SK-N-DZ (cell line): ENCODE measurements at places on chromosomes 11 and 22.

DNA sequence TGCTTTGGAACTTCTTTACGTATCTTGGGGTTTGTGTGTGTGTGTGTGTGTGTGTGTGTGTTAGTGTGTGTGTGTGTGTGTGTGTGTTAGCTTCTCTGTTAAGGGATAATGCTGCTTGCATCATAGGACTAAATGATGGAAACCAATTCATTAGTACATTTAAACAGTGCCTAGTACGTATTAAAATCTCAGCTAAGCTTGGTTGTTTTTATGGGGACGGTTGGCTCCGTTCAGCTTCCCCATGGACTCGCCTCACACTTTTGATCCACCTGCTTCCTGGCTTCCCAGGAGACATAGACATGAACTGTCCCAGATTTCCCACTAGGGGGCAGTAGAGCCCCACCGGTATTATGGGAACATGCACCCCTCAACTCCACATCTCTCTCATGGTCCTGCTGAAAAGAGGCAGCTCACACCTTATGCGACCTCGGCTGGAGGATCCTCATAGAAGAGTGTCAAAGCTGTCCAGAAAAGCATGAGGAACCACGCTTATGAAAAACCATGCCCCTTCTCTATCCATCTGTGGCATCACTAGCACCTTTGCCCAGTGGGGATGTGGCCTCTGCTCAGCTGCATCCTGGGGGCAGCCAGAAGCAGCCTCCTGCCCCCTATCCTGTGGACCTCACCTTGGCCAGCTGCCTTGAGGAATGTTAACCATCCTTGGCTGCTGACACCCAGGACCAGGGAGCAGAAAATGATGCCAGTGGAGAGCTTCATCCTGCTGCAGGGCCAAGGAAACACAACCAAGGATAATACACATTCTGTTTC lies 9.7 kb upstream of the SAAL1 start:
- DNase-seq, result peak; percentile 74

GRCh38 chr22:24185001-24185500 lies 3.8 kb downstream of the SUSD2 start:
- no peak for DNase-seq

- DNase-seq, result no peak
Observed at GRCh38 chr11:130246738-130247137, 68.0 kb downstream of the ZBTB44 start.

GRCh38 chr22:34055525-34056200 lies 135.4 kb upstream of the LARGE1 start:
- DNase-seq, result peak; percentile 40

GRCh38 chr22:32701034-32701433 lies 100.5 kb upstream of the TIMP3 start:
- no peak for DNase-seq

DNA sequence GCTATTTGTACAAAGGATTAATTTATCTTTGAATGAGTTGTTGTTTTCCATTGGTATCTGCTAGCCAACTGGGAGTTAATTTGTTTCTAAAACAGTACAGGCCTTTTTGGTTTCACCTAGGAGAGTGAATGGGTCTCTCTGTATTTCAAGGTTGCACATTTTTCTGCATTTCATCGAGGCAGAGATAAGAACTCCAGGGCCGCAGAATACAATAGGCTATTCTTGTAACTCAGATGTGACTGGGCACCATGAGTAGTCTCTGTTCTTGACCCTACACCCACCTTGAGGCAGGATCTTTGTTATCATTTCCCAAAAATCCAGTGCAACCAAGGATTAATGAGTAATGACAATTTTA lies 51.7 kb upstream of the OR9Q1 start:
- no peak for DNase-seq

- no peak for DNase-seq
Observed at GRCh38 chr22:46803936-46804335, 41.5 kb downstream of the TBC1D22A start.

- DNase-seq, result no peak
Observed at GRCh38 chr11:56670984-56671383, 7.5 kb downstream of the OR5AR1 start.

DNA sequence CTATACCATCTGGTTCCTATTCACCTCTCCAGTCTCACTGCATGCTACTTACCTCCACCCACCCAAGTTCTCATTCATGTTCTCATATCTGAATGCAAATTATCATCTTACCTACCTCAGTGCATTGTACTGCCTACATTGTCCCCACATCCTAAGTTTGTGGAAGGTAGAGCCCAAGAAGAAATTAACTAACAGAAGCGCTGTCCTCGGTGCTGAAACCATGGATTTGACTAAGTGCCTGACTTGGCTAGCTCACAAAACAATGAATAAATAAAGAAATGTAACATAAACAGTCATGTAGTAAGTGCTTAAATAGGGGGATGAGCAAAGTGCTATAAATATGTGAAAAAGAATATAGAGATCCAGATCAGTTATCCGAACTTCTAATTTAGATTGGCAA lies 63.2 kb downstream of the GRIA4 start:
- no peak for DNase-seq

GRCh38 chr11:133864756-133865155 lies 19.4 kb upstream of the SPATA19 start:
- DNase-seq, result no peak

DNA sequence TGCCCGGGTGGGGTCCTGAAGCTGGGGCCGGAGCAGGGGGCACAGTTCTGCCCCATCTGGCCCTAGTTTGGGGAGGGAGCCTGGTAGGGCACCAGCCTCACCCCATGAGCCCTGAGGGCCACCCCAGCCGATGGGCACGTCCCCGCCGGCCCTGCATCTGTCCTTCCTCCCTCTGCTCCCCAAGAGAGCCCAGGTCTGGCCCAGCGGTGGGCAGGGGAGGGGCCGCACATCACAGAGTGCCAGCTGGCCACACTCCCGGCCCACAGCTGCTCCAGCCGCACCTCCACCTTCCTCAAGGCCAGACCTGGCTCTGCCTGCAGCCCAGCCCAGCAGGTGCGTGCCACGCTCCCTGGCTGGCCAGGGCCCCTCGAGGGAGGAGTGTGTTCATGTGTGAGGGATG lies 21.6 kb downstream of the BRSK2 start:
- no peak for DNase-seq

DNA sequence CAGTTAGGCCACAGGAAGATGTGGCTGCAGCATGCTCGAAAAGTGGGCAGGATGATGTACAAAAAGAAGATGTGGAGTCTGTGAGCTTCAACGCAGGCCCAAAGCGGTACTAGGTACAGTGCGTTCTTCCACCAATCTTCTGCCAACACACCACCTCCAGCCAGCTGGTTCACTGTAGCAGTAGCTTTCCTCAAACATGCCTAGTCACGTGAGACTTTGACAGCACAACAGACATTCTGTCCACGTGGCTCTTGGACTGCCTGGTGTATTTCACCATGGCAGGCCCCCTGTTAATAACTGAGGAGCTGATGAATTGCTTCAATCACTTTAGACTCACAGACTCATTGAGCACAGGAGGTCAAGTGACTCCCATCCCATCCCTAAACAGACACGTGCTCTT lies 14.1 kb downstream of the SYN3 start:
- DNase-seq, result peak; percentile 65

- DNase-seq, result no peak
Observed at GRCh38 chr22:33835265-33835664, 85.0 kb downstream of the LARGE1 start.

DNA sequence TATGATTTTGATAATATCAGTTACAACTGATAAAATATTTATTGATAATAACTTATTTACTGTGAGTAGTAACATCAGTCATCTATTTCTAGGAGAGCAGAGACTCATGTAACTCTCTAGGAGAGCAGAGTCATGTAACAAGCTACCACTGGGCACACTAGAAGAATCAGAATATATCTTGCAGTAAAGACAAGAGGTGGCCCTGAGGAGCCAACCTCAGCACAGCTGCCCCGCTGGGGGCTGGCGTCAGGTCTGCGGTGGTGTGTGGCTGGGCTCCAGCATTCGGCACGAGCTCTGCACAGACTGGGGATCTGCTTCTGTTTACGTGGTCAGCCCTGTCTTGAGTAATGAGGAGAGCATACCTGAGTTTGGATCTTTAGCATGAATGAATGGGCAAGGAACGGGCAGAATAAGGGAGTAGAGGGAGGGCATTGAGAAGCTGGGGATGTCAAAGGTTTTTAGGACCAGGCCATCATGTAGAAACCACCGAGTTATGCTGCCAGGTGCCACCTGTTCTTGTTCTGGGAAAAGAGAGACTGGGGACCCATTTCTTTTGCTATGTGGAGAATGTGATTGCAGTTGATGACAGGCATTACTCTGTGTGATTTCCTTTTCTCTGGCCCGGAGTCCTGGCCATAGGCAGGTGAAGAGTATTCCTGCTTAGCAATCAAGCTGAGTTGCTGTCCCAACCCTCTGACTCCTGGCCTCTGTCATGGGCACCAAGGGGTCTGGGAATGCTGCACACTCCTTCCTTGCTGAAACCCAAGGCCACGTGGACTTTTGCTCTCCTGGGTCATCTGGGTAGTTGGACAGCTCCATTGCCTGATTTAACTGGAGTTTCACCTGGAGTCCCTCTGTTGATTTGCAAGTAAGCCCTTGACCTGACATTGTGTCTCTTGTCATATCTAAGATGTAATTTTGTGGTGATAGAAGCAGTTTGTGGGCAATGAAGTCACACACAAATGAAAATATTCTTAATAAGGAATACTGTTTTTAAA lies 50.9 kb upstream of the HEPHL1 start:
- no peak for DNase-seq

- no peak for DNase-seq
Observed at GRCh38 chr11:43327987-43328386, 16.2 kb downstream of the API5 start.
